ENCODE measurements at places on chromosomes 1 and 21. TPM values are rescaled to one million over a fixed set of nuclear protein-coding genes. Genes with fewer than 3 reads are reported as not detected.

- no peak for DNase-seq
Observed at GRCh38 chr1:27090911-27091310, 64.0 kb downstream of the SLC9A1 start.

GRCh38 chr1:37362594-37363385 is 111.6 kb upstream of the ZC3H12A start:
- no peak for DNase-seq

- no peak for DNase-seq
Observed at GRCh38 chr1:198856601-198857000, 217.8 kb downstream of the PTPRC start.

- DNase-seq: no peak
Observed at GRCh38 chr1:207495801-207496792, at the start of gene CR1. TSS of gene CR1 (plus strand) at chr1:207496157. CDS start at chr1:207496268, 111 bp downstream.

DNA sequence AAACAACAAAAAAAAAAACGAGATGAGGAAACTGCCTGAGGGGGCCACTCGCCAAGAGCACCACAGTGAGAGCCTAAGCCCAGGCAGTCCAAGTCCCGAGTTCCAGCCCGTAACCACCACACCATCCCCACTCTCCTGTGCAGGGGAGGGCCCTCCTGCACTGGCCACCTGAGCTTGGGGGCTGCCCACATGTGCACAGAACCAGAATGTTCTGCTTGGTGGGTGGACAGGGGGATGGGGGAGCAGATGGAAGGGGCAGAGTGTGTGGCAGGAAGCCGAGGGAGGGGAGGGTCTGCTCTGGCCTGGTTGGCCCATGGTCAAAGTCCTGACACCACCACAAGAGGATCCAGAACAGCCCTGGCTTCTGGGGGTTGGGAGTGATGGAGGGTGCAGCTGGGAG is 17.6 kb downstream of the ADPRS start:
- no peak for DNase-seq

Gene FBXO2
- 0.61 TPM for total RNA-seq

DNA sequence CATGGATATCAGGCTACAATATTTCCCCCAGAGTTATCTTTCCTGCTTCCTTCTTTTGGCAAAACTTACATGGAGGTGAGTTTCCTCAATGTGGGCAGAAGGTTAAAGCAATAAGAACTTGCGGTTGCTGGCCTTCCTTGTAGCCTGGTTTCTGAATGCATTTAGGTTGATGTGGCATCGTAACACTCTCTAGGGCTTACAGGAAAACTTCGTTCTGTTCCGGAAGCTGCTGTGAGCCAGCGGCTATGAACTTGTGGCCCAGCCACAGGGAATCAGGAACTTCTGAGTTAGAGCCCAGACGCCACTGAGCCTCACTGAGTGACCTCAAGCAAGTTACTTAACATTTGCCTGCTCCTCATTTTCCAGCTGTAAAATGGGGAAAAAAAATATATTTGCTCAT is 623.4 kb upstream of the ADAMTS5 start:
- DNase-seq: no peak

Gene CYP4Z1
- total RNA-seq: not detected

All from A673 (cell line).